GM23248 (cell line): ENCODE measurements at places on chromosomes 11 and 22.

GRCh38 chr11:47184711-47185304 is 1.4 kb downstream of the PACSIN3 start:
- DNase-seq: no peak

DNA sequence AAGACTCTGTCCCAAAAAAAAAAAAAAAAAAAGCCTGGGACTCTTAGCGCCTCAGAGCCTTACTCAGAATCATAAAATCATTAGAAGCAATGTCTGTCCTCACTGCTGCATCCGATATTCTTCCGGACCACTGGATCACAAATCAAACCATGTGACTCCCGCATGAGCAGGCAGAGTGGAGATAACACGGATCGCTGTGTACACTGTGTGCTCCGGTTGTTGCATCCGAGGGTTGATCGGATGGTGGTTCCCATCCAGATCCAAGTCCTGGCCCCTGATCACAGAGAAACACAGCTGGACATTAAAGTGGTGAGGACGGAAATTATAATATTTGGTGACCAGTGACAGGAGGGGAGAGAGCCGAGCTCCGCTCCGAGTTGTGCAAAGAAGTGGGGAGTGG is 9.7 kb upstream of the TXNRD2 start:
- DNase-seq: no peak

DNA sequence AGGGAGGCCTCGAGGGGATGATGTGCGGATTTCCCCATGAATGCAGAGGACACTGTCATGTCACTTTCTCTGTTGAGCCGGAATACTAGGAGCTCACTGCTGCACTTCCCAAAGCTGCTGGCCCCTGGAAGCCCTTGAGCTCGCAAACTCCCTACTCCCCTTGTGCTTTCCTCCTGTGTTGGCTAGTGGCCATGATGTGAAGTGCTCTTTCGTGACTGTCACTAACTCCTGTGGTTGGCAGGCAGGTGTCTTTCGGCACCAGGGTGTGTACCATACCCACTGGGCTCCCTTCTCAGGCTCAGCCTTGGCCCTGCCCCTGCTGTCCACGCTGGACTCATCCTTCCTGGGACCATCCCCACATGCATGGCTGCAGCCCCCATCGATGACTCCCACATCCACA is 86.2 kb downstream of the BTBD10 start:
- DNase-seq: no peak

- DNase-seq: no peak
Measured at GRCh38 chr11:27367881-27368280, 4.9 kb upstream of the CCDC34 start.

GRCh38 chr11:32751381-32751780 is 43.1 kb downstream of the CCDC73 start:
- DNase-seq: no peak

- DNase-seq: no peak
Measured at GRCh38 chr11:131592152-131592551, 221.7 kb downstream of the NTM start.

GRCh38 chr11:95155385-95155784 is 65.7 kb downstream of the ENDOD1 start:
- DNase-seq: no peak

- DNase-seq: no peak
Measured at GRCh38 chr11:58637371-58637770, 14.9 kb downstream of the CNTF start.
